Neural crest cell (in vitro differentiated cells): ENCODE measurements at places on chromosomes 6 and 20. TPM values are rescaled to one million over a fixed set of nuclear protein-coding genes. Genes with fewer than 3 reads are reported as not detected.

The HLA-DPB1 gene
- total RNA-seq: 18.7 and 20.4 TPM in 2 replicates

The PARD6B gene
- total RNA-seq: 9.5 and 9.8 TPM in 2 replicates

The PKIB gene
- total RNA-seq: 86.4 and 88.8 TPM in 2 replicates

The PXMP4 gene
- total RNA-seq: 5.2 and 5.6 TPM in 2 replicates

The SLC17A4 gene
- not detected in 2 replicates for total RNA-seq

DNA sequence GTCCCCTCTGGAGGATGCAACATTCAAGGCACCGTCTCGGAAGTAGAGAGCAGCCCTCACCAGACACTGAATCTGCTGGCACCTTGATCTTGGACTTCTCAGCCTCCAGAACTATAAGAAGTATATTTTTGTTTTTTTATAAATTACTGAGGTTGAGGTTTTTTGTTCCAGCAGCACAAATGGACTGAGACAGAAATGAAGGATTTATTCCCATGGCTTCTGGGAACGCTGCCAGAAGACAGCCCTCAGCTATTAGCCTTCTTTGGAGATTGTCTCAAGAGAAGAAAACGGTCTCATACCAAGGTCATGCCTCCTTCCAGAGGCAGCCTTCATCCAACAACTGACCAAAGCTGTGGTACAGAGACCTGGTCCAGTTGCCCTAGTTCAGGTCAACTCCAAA is 85.4 kb downstream of the CHMP4B start:
- no peak for DNase-seq

GRCh38 chr6:135722190-135722589 is 129.3 kb upstream of the PDE7B start:
- no peak for DNase-seq

DNA sequence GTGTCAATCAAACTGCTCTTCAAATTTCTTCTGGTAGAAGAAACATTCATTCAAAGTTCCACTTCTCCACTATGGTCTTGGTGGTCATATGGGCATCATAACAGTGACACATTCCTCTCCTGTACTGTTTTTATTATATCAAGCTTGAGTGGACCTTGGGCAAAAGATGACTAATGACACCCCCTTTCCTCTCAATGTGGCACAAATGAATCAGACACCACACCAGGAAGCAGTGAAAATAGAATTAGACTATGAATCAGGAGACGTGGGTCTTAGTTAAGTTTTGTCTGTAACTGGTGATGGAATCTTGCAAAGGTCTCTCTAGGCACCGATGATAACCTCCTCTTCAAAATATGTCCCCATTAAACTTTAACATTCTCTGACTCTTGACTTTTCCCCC is 9.0 kb upstream of the NRSN1 start:
- no peak for DNase-seq

DNA sequence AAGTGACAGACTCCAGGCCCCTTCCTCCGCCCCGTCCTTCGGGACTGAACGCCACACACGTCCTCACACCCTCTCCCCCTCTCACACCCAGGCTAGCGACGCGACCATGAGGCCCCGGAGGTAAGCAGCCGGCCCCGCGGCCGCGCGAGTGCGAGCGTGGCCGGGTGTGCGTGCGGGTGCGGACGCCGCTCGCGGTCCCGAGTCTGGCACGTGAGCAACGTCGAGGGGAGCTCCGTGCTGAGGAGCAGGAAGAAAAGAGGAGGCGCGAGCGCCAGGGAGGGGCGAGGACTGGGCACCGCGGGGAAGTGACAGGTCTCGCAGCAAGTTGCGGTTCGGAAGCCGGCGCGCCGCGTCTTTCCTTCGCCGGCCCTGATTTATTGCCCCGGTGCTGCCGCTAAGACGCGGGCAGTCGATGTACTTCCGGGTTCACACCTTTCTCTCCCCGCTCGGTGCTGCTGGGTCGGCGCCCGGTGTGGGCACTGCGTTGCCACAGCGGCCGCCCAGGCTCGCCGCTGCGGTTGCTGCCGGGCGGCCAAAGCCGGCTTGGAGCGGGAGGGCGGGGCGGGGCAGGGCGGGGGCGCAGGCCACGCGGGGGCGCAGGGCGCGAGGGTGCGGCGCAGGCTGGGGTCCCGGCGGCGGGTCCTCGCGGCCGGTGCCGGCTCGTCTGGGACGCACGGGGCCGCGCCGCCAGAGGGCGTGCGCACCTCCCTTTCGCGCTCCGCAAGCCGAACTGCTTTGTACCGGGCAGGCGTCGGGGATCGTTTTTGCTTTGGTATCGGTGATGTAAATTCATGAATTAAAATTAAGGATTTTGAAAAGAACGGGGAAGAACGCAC is 15.8 kb upstream of the LIN28B start:
- peak; percentile 82 for DNase-seq
